ENCODE measurements at places on chromosomes 7 and 10. TPM values are rescaled to one million over a fixed set of nuclear protein-coding genes. Genes with fewer than 3 reads are reported as not detected.

The SLC13A1 gene
- not detected for total RNA-seq

The INPP5A gene
- total RNA-seq: 20.7 TPM

The PTPRE gene
- total RNA-seq: 11.1 TPM

The EPO gene
- not detected for total RNA-seq

The VWDE gene
- total RNA-seq: 5.1 TPM

The MINDY4 gene
- 0.56 TPM for total RNA-seq

The PCLO gene
- 3.1 TPM for total RNA-seq

The C10orf71 gene
- not detected for total RNA-seq

The TUBAL3 gene
- 0.35 TPM for total RNA-seq

The ANXA7 gene
- 95.4 TPM for total RNA-seq

The VENTX gene
- not detected for total RNA-seq

The ASZ1 gene
- total RNA-seq: not detected

The AKR1C4 gene
- not detected for total RNA-seq

The TBXAS1 gene
- 3.2 TPM for total RNA-seq

The HMX3 gene
- not detected for total RNA-seq

The MMP21 gene
- total RNA-seq: not detected

All from airway epithelial cell (primary cell).